Aorta (tissue), 5 donors: ENCODE measurements at places on chromosomes 4 and X. TPM values are rescaled to one million over a fixed set of nuclear protein-coding genes. Genes with fewer than 3 reads are reported as not detected.

Gene XG
- total RNA-seq = 5.9 TPM

Gene SETD7
- 79.0 TPM for total RNA-seq

- no peak for DNase-seq
Measured at GRCh38 chr4:76226418-76226817, 12.8 kb upstream of the SCARB2 start.

DNA sequence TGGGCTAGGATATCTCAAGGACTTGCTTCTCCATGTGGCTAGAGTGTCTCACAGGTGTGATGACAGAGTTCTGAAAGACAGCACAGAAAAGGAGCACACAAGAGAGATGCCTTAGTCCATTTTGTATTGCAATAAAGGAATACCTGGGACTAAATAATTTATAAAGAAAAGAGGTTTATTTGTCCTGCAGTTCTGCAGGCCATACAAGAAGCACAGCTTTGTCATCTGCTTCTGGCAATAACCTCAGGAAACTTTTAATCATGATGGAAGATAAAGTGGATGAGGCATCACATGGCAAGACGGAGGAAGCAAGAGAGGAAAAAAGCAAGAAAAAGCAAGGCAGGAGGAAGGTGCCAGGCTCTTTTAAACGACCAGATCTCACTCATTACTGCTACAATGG lies 126.9 kb downstream of the ADAMTS3 start:
- DNase-seq = no peak

- DNase-seq = no peak
Measured at GRCh38 chrX:111041018-111041462, 55.0 kb upstream of the PAK3 start.

DNA sequence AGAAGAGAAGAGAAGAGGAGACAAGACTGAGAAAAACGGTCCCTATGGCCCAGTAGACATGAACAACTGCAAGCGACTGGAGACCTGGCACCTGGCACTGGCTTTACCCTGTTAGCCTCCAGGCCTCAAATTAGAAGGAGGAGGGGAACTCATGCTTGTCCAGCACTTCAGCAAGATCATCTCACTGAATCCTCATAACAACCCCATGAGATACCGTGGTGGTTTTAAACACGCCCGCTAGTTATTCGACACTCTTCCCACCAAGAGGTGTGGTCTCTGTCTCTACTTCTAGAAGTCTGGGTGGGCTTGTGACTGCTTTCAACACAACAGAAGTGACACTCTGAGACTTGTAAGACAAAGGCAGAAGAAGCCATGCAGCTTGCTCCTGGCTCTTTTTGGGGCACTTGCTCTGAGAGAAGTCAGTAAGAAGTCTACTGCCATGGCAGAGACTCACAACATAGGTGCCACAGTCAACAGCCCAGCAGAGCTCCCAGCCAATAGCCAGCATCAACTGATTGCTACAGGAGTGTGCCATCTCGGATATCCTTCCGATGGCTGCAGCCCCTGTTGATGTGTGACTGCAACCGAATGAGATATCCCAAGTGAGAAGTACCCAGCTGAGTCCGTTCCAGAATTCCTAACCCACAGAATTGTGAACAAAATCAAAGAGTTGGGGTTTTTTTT lies 34.0 kb upstream of the BCOR start:
- DNase-seq = no peak

GRCh38 chr4:173417833-173418232 lies 18.9 kb upstream of the SCRG1 start:
- no peak for DNase-seq

DNA sequence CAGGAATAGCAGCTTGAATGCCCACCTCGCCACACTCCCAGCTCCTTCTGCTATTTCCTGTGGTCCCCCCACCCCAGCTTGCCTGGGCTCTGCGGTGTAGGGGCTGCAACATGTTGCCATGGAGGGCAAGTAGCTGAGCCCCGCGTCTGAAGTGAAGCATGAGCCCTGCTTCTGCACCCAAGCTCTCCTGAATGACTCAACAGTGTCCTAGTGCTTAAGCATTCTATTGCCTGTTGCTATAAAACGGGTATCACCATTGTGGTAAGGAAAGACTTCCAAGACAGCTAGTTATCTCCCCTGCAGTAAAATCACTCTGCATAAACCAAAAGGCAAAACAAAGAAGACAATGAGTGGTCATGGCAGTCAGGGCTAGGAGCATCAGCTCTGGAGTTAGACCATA lies 31.4 kb upstream of the SPATA4 start:
- DNase-seq = no peak

DNA sequence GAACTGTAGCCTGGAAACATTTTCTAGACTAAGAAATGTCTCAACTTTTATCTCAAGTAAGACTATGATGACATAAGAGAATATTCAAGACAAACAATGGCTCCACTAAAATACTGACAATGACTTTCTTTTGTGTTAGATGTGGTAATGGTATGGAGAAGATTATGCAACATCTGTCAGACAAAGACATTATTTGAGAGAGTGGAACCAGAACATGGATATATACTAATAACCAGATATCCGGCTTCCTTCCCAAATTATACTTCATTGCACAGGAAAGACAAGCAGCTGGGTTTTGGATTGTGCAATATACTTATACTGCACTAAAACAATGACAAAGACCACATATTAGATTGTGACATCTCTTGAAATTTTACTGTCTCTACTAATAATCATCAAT lies 290.8 kb upstream of the GIMD1 start:
- DNase-seq = no peak
